NCI-H460 (cell line): ENCODE measurements at places on chromosomes 13 and 19.

GRCh38 chr13:40221460-40222201 lies 444.8 kb downstream of the FOXO1 start:
- DNase-seq = no peak

GRCh38 chr13:31835932-31836331 lies 96.6 kb downstream of the RXFP2 start:
- DNase-seq = no peak

DNA sequence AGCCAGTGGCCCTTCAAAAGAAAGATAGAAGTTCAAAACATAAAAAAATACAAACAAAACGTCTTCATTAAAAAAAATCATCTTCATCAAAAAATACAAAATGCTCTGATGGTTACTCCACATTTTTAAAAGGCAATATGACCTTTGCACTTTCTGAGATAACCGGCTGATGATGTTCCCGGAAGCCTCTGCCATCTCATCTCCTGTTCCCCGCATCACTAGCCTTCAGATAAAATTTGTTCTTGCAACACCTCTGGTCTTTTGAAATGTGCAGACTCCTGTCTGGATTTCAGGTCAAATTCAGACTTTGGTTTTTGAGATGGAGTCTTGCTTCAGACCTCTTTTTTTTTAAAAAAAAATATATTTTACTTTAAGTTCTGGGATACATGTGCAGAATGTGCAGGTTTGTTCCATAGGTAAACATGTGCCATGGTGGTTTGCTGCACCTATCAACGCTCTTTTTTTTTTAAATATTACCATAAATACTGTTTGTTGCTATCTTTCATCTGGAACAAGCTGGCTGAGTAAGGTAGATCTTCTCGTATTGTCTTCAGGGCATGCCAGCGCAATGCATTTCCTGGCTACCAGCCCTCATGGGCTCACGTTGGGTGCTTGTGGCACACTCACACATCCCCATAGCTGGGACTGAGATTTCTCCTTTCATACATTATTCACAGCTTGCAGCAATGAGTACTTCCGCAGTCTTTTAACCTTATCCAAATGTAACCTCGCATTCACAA lies 418.9 kb upstream of the ARGLU1 start:
- no peak for DNase-seq

- no peak for DNase-seq
Observed at GRCh38 chr13:110921695-110922094, 6.8 kb upstream of the ANKRD10 start.

GRCh38 chr13:110648848-110649421 lies 33.6 kb downstream of the NAXD start:
- no peak for DNase-seq
